ENCODE measurements at places on chromosomes 7 and 10. TPM values are rescaled to one million over a fixed set of nuclear protein-coding genes. Genes with fewer than 3 reads are reported as not detected.

The RPP38 gene
- 15.1 TPM for total RNA-seq

The CPVL gene
- 0.66 TPM for total RNA-seq

The TAS2R16 gene
- total RNA-seq, result not detected

The ALOX5 gene
- total RNA-seq, result not detected

The GARS1 gene
- total RNA-seq, result 244 TPM

The TSPAN12 gene
- 0.73 TPM for total RNA-seq

The GDF2 gene
- total RNA-seq, result not detected

The EBF3 gene
- total RNA-seq, result 16.5 TPM

The COL28A1 gene
- total RNA-seq, result not detected

The SPACDR gene
- 2.6 TPM for total RNA-seq

The PAPOLB gene
- total RNA-seq, result 0.15 TPM

The KCNH2 gene
- 0.33 TPM for total RNA-seq

The RBP3 gene
- total RNA-seq, result not detected

The SFRP5 gene
- total RNA-seq, result not detected
